Erythroblast (primary cell): ENCODE measurements at places on chromosomes 6 and 20.

DNA sequence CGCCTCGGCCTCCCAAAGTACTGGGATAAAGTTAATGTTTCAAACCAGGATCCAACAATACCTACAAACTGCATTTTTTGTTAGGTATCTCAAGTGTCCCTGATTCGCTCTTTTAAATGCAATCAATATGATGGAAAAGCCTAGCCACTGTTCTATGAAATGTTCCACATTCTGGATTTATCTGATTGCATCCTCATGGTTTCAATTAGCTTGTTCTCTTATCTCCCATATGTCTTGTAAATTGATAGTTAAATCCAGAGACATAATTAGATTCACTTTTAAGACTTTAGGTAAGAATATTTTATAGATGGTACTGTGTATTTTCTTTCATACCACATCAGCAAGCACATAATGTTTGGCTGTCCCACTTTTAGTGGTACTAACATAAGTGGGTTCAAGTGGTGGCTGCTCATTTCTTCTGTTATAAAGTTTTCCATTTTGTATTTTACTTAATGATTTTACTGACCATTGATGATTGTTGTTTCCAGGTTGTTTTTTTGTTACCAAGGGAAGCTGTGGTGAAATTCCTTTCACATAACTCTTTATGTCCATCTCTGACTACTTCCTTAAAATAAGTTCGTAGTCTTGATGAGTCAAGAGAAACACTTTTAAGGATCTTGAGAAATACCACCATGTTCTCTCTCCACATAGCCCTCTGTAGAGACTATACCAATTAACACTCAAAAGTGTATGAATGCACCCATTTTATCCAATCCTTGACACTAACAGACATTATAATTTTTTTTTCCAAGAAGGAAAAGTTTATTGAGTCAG, 40.5 kb downstream of the RNGTT start:
- no peak for DNase-seq

GRCh38 chr6:14520029-14520428, 402.5 kb downstream of the CD83 start:
- no peak for DNase-seq

GRCh38 chr6:143980921-143981320, 27.1 kb downstream of the PLAGL1 start:
- DNase-seq: no peak

GRCh38 chr6:119205911-119206618, 127.6 kb upstream of the FAM184A start:
- DNase-seq: no peak

DNA sequence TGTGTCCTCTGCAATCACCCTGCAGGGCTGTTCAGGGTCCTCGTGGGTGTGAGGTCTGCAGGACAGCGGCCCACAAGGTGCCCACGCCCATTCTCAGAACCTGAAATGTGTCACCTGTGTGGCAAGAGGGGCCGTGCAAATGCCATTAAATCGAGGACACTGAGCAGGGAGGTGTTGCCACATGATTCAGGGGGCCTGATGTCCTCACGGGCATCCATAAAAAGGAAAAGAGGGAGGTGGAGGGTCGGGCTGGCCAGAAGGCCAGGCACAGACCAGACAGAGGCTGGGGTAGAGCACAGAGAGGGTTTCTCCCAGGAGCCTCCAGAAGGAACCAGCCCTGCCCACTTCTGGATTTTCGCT, 239.6 kb downstream of the ERMARD start:
- DNase-seq: no peak

DNA sequence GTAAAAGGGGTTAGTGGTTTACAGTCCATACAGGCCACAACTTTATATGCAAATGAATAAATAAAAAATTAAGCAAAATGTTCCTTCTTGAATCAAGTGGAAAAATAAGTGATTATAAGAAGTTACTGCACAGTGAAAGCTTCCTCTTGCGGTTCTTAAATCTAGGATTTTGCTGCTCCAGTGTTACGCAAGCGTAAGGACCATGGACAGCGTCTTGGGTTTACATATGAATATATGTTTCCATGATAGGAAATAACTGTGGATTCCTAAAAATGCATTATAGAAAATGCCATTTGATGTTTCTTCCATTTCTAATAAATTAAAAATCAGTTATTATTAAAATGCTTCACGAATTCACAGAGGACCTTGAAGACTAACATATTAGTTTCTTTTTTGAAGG, 176.6 kb upstream of the POU3F2 start:
- peak; percentile 31 for DNase-seq

DNA sequence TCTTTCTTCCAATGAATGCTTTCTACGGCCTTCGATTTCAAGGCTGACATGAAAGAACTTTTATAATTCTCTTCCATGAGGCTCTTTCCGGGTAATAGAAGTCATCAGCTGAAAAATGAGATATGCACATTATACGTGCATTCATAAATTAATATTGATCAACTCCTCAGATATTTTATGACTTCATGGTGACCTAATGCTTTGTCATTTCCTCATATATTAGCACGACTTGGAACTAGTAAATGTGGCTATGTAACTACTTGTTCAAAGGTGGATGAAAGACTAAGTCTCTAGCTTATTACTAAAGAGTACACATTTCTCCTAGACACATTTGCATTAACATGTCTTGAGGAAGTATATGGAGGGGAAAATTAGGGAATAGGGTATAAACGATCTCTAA, 168.8 kb downstream of the HDGFL1 start:
- DNase-seq: no peak

DNA sequence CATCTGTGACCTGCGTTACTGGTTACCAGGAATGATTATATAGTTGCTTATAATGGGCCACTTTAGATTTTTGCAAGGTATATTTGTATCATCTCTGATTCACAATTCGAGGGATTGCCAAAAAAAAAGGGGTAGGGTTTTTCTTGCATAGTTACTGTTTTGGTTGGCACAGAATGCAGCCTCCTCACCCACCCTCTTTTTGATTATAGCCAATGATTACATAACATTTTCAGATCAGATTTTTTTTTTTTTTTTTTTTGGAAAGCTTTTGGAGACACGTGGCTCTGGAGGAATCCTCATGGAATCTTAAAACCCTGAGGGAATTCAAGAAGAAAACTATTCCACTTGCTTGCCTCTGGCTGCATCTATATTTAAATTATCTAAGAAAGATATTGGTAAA, 53.7 kb downstream of the UST start:
- no peak for DNase-seq

- no peak for DNase-seq
Observed at GRCh38 chr6:14674867-14675648, 557.5 kb downstream of the CD83 start.

GRCh38 chr6:84242265-84242664, 14.8 kb upstream of the CEP162 start:
- no peak for DNase-seq

DNA sequence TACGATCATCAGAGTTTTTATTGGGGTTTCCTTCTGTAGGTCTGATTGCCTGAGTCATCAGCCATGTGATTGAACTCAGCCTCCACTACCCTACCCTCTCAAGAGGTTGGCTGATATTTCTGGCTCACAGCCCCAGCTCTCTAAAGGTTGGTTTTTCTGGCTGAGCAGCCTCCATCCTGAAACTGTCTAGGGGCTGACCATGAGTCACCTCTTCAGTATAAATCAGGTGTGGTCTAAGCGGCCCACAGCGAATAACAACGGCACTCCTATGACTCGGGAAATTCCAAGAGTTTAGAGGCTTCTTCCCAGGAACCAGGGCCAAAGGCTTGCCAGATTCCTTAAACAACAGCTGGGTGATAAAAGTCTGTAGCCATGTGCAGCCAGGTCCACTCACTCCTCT, 115.5 kb downstream of the SOD2 start:
- DNase-seq: no peak

DNA sequence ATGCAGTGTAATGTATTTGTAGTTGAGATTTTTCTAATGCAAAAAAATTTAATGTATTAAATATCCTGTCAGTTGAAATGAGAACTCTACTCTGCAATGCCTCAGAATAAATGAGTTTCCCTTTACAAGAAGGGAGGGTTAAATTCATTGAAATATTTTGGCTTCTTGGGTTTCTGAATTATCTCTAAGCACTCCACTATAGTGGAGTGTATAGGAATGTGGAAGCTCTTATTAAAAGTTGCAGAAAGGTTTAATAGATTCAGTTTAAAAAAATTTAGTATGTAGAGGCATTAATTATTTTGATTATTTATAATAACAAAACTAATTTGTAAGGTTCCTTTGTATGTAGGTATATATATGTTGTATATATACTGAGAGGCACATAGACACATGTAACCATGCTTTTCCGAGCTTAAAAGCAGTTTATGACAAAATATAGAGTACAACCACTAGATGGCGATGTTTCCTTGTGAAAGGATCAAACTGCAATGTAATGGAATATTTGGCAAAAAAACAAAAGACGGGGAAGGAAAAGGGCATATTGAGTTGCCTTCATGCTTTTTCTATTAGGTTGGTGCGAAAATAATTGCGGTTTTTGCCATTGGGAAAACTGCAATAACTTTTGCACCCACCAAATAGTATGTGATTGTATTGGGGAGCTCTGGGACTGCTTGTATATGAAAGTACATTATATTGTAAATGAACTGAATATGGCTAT, 144.2 kb downstream of the MYO6 start:
- DNase-seq: peak; percentile 66

DNA sequence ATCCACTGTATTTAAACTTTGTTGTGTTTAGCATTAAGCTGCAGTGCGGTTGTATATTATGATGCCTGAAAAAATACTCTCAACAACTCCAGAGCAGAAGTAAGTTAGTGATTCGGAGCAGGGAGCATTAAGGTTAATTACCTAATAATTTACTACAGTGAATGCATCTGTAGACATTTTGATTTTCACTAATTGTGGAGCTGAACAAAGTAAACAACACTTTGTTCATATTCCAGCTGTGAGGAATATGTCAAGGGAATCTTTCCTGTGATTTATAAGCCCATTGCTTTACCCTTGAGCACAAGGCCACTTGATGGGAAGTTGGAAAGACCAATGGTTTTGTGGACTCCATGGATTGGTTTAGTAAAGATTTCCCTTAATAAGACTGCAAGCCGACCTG, 77.1 kb downstream of the CBLN4 start:
- DNase-seq: no peak

GRCh38 chr6:49528571-49528970, 21.9 kb upstream of the C6orf141 start:
- no peak for DNase-seq
